Fibroblast of lung (primary cell): ENCODE measurements at places on chromosomes 16 and 17. TPM values are rescaled to one million over a fixed set of nuclear protein-coding genes. Genes with fewer than 3 reads are reported as not detected.
A peak's percentile ranks its signal among the peaks of the same experiment; 100 is the strongest.

Gene ADAT1
- total RNA-seq: 47.8 and 50.4 TPM in 2 replicates

DNA sequence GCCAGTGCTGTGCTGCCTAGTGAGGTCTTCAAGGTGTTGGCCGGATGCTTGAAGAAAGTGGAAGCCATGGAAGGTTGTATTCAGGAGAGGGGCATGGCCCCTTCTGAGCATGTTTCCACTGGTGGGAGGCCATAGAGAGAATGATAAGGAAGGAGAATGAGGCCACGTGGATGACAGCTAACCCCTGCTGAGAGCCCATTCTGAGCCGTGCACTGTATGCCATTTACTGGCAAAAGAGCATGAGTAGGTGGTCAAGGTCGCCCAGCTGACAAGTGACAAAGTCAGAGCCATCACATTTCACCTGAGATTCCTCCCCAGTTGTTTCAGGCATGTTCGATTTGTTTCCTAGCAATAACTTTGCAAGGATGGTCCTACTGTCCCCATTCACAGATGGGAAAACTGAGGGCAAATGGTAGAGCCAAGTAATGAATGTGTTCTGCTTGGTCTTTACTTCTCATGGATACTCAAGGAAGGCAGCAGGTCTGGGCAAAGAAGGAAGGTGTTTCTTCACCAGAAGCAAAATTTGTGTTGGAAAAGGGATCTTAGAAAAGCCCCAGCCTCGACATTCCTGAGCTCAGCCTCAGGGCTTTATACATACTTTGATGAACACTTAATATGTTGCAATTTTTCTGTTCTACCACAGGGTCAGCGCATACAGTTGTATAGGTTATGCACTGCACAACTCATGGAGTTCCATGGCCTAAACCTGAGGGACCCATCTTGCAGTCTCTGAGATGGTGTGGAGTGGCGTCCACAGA lies 10.5 kb upstream of the NKD1 start:
- no peak for DNase-seq

DNA sequence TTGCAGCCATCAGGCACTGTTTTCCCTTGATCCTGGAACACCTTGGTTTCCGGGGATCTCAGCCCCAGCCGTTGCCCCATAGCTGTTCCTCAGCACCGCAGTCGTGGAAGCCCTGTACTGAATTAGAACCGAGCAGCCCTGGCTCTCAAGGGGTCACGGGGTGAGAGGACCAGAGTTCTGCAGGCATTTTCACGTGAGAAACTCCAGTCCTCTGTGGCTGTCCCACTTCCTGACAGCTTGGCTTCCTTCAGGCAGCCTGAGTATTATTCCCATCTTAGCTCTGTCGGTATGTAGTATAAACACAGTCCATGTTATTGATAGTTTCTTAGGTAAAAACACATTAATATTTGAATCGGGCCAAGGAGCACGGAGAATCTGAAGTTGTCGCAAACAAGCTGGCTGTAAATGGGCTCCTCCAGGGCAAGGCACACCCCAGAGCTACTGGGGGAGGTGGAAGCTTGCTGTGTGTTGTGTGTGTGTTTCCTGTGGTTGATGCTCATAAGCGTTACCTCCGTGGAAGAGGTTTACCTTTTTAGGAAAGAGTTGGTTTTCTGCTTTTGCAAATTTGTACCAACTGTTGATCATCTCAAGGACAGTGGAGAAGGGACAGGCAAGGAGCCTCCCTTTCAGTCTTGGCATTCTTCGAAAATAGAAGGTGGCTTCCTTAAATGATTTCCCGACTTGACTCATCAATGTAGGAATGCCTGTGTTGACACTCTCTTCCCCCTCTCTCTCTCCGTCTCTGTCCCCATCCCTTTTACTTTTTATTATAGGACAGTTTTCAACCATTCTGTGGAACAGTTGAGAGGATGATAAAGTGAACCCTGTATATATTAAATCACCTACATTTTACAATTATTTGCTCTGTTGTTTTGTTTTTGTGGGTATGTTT lies 208.9 kb upstream of the CHMP6 start:
- DNase-seq: peak; percentile 55

GRCh38 chr16:24216961-24217360 lies 39.2 kb upstream of the CACNG3 start:
- DNase-seq: no peak

Gene VAMP2
- total RNA-seq: 3.6 and 8.1 TPM in 2 replicates

DNA sequence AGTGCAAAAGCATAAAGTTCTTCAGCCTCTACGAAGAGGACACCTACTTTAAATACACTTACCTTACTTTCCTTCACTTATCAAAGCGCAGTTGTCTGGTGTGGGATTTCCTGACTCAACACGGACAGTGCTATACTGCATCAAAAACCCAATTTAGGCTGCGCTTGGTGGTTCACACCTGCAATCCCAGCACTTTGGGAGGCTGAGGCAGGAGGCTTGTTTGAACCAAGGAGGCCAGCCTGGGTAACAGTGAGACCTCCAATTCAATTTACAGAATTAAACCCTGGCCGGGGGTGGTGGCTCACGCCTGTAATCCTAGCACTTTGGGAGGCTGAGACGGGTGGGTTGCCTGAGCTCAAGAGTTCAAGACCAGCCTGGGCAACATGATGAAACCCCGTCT lies 4.1 kb downstream of the JMJD6 start:
- no peak for DNase-seq

Gene NACA2
- not detected in 2 replicates for total RNA-seq

DNA sequence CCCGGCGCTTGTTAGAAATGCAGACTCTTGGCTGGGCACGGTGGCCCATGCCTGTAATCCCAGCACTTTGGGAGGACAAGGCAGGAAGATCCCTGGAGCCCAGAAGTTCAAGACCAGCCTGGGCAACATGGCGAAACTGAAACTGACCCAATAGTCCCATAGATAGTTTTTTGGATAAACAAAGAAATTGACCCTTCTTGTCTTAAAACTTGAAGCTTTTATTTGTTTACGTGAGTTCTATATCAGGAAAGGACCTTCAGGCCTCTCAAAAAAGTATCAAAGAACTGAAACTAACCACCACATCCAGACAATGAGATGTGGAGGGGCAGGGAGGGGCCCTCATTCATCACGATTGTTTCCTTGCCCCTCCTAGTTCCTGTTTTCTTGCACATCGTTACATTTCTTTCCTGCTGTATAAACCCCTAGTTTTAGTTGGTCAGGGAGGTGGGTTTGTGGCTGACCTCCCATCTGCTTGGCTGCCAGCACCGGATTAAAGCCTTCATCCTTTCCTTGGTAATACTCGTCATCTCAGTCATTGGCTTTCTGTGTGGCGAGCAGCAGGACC lies 29.9 kb upstream of the PRM1 start:
- no peak for DNase-seq

DNA sequence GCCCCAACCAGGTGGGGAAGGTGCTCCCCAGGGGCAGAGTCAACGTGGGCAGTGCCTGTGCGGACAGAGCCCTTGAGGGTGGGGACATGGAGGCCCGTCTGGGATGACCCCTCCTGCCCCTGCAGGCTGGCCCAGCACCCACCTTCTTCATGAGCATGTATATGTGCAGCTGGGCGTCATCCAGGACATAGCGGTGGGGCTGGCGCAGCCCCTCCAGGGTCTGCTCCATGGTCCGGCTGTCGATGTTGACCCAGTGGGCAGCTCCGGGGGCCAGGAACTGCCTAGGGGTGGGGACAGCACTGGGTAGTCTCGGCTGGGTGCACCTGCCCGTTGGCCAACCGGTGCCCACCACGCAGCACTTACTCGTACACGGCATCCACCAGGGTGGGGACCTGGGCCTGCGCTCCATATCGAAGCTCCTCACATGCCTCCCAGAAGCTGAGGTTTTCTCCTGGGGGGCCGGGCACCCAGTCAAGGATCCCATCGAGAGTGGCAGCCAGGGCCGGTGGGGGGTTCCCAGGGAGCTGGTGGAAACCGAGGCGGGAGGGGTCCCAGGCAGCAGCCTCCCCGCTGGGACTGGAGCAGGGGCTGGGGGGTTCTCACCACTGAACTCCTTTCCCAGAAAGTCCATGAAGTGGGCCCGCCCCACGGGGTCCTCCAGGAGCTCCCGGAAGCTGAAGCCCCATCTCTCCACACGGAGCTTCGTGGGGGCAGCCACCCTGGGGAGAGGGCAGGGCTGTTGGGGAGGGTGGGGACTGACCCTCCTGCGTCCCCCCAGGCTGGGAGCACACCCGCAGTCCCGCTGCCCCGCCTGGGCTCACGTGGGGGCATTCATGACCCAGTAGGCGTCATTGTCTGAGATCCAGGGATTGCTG lies 5.1 kb downstream of the RGS11 start:
- DNase-seq: no peak

GRCh38 chr17:7283471-7284216 lies 2.1 kb downstream of the SLC2A4 start:
- DNase-seq: no peak

Gene BCL6B
- total RNA-seq: under 0.01 and 0.50 TPM in 2 replicates

Gene C16orf95
- 3.1 and 5.4 TPM in 2 replicates for total RNA-seq

Gene TMEM204
- total RNA-seq: 10.3 and 12.4 TPM in 2 replicates

Gene ALDH3A1
- total RNA-seq: under 0.01 and 0.17 TPM in 2 replicates

Gene NME3
- 61.9 and 69.7 TPM in 2 replicates for total RNA-seq

Gene NPIPB6
- total RNA-seq: 0.66 TPM in 1 of 2 replicates, not detected in the other

DNA sequence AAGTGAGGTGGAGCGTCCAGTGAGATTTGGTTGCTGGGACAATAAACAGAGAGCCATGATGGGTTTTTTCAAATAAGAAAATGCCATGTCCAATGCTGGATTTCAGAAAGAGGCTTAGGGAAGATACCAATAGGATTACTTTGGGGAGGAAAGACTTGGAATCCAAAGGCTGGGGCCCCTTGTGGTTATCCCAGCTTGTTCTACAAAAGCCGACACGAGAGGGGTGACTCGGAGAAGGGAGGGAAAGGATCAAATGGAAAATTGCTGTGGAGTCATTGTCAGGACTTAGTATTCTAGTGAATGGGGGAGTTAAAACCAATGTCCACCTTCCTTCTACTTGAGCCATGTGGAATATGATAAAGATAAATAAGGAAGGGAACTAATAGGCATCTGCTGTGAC lies 305.5 kb downstream of the SOX9 start:
- DNase-seq: no peak
